ENCODE measurements at places on chromosomes 1 and 21.

- no peak for DNase-seq
Measured at GRCh38 chr1:90955769-90956168, 66.1 kb downstream of the ZNF644 start.

DNA sequence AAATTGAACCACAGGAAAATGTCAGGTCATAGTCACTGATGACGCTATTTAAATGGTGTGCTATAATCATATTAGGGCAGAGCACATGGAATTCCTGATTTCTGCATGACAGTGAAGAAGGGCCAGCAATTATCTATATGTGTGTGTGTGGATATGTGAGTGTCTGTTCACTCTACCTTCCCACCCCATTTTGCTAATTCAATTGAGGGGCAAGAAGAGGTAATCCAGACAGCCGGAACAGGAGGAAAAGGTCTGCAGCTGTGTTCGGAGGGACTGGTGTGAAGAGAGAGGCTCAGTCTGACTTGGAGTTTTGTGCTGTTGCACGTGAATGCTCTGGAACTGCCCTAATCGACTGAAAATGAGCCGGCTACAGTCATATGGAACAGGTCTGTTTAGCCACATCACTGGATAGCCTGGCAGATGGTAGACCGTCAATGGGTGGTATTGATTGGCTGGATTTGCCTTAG lies 5.1 kb upstream of the ELAVL4 start:
- no peak for DNase-seq

DNA sequence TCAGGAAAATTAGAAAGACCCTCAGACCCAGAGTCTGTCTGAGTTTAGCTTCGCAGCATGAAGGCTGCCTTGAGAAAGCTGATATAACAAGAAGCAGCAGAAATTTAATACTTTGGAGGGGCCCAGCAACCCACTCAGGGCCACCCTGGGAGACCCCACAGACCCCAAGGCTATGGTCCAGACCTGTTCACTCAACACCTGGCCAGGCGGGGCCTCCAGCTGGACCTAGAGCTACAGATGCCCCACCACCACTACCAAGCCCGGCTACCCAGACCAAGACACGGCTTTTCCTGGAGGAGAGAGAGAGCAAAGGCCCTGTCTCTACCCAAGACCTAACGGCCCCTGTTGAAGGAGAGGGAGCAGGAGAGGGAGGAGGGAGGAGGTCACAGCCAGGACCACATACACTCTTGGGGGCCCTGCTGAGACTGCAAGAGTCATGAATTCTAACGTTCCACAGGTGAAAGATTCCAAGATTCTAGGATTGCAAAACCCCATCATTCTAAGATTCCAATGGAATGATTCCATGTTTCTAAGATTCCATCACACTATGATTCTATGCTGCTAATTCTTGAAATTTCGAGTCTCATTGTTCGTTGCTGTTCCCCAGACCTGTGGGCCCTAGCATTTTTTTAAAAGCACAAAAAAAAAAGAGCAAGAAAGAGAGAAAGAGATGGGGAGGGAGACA lies 53.2 kb downstream of the LACTBL1 start:
- DNase-seq: no peak

DNA sequence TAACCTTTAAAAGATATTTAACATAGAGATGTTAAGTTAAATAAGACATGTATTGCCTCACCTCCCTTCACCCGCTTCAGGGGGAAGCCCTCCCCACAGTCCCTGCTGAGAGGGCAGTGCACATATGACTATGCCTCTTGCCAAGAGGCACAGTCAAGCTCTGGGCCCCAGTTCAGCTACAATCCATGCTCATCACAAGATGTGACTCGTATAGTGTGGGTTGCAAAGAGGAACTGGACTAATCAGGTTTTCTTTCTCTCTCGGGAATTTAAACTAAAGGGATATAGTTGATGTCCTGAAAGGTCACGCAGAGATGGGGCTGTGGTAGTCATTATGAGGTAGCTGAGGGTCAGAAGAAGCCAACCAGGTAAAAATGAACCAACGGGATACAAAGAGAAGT lies 35.6 kb downstream of the LYST start:
- no peak for DNase-seq

GRCh38 chr1:111271464-111271801 lies 19.2 kb upstream of the CHIA start:
- DNase-seq: no peak

DNA sequence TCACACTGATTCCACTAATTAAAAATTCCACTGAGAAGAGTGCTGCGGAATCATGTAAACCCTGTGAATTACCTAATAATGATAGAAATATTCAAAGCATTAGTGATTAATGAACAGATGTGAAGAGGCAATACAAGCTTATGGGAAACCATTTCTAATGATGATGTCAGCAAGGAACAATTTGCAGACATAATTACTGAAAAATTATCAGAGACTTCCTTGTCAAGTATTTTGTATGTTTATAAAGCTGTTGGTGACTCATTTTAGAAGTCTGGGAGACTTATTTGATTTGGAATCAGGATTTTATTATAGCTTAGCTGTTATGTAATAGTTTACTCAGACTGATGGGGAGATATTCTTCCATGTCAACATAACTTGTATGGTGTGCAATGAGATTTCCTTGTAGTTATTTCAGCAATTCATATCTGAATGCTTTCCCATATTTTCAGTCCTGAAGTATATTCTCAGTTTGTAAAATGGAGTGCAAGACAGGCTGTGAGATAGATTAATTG lies 135.5 kb downstream of the TGFB2 start:
- no peak for DNase-seq

DNA sequence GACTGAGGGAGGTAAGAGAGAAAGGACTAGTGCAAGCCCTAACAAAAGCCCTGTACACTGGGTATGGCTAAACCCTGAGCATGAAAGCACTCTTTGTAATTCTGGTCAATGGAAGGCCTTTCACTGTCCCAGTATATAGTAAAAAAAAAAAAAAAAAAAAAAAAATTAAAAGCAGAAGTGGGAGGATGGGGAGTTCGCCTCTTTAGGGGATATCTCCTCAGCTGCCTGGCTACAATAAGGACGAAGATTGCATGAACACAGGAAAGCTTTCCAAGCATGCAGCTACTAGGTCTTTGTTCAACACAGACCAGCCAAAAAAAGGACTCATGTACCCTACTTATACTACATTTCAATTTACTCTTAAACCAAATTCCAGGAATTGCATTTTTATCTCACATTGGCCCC lies 59.1 kb downstream of the EIF4G3 start:
- DNase-seq: no peak

DNA sequence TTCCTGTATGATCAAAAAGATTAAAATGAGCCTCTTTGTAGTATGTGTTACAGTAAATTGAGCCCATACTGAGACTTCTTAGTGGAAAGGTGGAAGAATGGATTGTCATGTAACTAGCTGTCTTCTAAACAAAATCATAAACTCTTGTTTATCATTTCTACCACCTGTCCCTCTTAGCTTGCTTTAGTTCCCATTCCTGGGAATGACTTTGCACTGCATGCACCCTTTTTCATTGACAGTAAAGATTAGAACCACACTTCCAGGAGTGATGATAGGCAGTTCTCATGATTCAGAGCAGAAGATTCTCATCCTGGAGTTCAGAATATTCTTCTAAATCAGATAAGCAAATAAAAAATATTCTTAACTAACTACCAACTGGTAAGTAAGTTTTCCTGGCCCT lies 28.0 kb downstream of the DENND2D start:
- no peak for DNase-seq
